ENCODE measurements at places on chromosomes 1 and 21. TPM values are rescaled to one million over a fixed set of nuclear protein-coding genes. Genes with fewer than 3 reads are reported as not detected.

DNA sequence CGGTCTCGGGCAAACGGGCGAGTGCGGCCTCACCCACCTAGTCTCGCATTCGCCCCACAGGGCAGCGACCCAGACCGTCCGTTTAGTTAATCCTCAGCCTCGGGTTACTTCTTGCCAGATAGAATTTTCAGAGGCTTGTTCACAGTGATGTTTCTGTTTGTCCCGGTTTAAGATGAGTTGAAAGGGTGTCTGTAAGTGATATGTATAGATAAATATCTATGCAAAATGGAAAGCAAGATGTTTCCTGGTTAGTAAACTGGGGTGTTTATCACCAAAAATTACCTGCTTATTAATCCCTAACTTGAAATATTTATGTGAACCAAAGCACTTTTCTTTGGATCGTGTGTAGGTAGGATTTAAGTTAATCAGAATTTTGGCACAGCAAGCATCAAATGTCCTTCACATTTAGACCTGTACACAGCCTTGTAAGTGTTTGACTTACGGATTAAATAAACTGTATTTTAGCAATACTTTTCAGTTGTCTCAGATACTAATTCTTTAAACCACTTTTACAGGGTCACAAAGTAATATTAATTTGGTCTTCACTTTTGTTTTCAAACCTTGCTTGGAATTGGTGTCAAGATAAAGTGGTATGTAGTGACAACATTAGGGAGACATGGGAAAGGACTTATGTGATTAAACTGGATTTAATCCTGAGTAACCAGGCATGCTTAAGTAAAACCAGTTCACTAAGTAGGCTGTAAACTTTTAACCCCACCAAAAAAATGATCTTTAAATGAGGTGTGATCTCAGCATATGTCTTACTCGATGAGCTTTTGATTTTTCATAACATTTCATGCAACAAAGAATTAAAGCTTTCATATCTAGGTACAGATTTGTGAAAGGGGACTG is 914 bp downstream of the ZNF326 start:
- DNase-seq = no peak

DNA sequence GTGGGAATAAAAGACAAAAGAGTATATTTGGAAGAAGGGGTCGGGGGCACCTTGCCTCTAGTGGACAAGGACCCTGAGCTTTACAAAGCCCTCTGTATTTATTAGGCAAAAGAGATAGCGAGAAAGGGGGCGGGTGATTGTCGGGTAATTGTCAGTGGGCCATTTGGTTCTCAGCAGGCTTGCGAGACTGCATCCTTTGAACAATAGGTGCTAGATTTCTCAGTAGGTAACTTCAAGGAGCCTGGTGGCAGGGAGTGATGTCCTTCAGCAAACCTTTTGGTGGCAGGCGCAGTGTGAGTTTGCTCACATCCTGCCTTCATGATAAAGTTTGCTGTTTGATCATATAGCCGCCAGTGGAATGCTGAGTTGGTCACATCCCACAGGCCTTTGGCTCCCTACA is 71.4 kb downstream of the AXDND1 start:
- DNase-seq = no peak

GRCh38 chr1:23692308-23692871 is 784 bp downstream of the RPL11 start:
- no peak for DNase-seq

MTARC1 gene
- 12.8 TPM for total RNA-seq

TAL1 gene
- total RNA-seq = 1.9 TPM

Data from cardiac septum (tissue), 1 donor.